ENCODE measurements at places on chromosomes 1 and 21.

GRCh38 chr1:225486856-225487255, 59.0 kb upstream of the LBR start:
- no peak for DNase-seq

GRCh38 chr21:42574234-42575027, 60.8 kb downstream of the SLC37A1 start:
- no peak for DNase-seq

- DNase-seq: no peak
Observed at GRCh38 chr1:243428617-243429342, 172.9 kb downstream of the SDCCAG8 start.

DNA sequence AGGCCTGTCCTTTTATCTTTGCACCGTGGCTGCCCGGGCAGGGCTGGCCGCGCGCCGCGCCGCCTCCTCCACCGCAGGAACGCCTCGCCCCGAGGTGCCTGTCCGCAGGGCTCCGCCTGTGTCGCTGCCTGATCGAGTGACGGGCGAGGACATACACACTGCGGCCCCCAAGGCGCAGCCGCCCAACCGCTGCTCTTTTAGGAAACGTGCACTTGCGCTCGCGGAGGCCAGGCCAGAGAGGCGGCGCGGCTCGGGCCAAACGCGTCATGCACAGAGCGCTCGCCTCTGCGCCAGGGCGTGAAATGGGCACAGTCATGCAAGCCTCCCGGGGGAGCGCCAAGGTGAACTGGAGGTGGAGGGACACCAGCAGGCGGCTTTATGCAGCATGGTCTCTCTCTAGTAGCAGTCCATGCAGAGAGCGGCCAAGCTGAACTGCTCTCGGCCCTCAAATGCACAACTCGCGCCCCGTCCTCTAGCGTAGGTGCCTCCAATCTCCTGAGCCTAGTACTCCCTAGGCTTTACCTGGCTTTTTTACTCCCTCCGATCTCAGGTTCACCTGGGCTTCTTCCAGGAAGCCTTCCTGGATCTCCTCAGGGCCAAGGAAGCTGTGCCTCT, 12.9 kb downstream of the TRABD2B start:
- no peak for DNase-seq

DNA sequence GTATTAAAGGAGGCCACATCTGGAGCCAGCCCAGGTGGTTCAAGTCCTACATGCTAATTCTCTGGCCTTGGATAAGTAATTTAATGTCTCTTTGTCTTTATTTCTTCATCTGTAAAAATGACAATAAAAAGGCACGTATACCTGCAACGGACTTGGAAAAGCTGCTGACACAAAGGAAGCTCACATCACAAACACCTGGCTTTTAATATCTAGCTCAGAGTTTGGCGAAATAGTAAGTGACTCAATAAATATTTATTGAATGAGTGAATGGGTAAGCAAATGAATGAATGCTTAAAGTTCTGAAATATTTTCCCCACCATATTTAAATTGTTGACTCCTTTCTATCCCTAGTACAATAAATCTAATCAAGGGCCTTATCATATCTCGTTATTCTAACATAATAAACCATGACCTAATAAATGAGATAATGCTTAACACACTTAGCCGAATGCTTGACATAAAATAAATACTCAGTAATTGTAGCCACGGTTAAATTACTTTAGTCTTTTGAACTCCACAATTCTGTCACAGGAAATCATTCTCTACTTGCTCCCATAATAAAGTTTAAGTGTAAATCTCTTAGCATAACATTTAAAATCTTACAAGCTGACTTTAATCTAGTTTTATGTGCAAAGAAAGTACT, 74.7 kb upstream of the PALMD start:
- DNase-seq: no peak

GRCh38 chr1:237938553-237938952, 47.8 kb upstream of the ZP4 start:
- no peak for DNase-seq

GRCh38 chr1:246187834-246188372, 319.2 kb downstream of the SMYD3 start:
- no peak for DNase-seq

DNA sequence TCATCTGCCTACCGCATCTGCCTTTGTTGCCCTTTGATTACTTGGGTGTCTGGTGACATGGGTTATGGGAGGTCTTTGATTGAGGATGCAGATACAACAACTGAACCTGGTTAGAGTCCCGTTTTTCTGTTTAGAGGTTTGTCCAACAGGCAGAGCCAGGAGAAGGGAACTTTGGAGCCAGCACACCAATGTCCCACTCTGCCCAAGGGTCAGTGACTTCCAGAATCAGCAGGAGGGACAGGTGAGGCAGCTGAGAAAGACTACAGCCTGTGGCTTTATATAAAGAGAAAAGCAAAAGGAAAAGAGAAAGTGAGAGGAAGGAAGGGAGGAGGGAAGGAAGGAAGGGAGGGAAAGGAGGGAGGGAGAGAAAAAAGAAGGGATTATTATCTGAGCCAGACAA, 101.5 kb upstream of the ZNF644 start:
- no peak for DNase-seq

DNA sequence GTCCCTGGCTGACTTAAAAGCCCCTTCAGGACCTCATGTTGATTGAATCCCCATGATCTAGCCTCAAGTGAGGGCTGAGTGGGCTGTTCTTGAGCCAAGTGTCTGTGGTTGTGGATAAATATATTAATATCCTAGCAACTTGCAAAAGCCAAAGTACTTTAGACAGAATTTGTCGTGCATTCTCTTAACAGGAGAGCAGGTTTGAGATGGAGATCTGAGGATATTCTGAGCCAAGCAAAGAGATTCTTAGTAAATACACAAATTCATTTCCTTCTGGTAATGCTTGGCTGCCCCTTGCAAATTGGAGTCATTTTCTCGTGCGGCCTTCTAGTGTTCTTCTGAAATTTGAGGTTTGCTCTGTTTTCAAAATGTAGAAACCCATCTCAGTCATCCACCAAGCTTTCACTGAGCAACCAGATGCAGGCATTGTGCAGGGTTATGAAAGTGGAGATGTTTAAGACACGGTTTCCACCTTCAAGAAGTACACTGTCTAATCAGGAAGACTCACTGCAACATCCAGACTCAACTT, 242.1 kb upstream of the JUN start:
- peak; percentile 62 for DNase-seq

DNA sequence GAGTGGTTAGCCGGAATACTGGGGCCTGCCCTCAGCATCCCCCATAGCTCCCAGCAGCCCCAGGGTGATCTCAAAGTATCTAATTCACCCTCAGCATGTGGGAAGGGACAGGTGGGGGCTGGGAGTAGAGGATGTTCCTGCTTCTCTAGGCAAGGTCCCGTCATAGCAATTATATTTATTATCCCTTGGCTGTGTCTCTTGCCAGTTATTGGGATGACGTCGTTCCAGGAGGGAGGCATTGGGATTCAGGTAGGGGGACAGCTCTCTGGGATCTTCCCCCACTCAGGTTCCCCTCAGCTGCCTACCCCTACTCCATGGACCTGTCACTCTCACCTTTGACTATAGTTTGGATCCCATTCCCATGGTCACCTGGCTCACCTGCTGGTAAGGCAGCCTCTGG, 11.9 kb upstream of the PEAR1 start:
- no peak for DNase-seq

GRCh38 chr1:180845352-180845751, 67.3 kb upstream of the KIAA1614 start:
- no peak for DNase-seq

DNA sequence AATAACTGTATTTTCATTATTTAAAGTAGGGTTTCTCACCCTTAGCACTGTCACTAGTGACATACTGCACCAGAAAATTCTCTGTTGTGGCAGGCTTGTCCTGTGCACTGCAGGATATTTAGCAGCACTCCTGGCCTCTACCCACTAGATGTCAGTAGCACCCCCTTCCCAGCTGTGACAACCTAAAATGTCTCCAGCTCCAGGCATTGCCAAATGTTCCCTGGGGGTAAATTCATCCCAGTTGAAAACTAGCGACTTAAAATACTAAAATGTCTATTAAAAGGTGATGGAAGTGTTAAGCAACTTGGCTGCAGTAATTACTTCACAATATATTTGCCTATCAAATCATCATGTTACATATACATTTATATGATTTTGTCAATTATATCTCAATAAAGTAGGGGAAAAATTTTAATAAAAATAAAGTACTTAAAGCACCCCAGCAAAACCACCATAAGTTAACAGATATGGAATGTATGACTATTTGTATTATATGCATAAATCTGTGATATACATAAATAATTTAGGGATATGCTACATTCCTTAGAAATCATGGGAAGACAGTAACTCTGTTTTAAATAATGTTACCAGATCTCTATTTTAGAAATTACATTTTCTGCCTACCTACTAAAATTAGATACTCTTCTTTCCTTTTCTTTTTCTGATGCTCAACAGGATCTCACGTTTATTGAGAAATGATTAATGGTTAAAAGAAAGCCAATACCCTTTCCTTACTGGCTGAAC, 74.6 kb downstream of the ARID4B start:
- DNase-seq: peak; percentile 71

GRCh38 chr1:62528015-62528414, 69.3 kb upstream of the ANGPTL3 start:
- no peak for DNase-seq

- DNase-seq: no peak
Observed at GRCh38 chr1:220797553-220797952, 10.8 kb downstream of the MTARC1 start.

All from fibroblast of skin of right quadriceps (primary cell).